Stromal cell of bone marrow (primary cell): ENCODE measurements at places on chromosomes 13 and 19.
A peak's percentile ranks its signal among the peaks of the same experiment; 100 is the strongest.

- no peak for DNase-seq
These were observed 226.4 kb downstream of the SUCLA2 start for GRCh38 chr13:47774671-47774994.

- no peak for DNase-seq
These were observed 6.1 kb downstream of the NXNL1 start for GRCh38 chr19:17454576-17455071.

DNA sequence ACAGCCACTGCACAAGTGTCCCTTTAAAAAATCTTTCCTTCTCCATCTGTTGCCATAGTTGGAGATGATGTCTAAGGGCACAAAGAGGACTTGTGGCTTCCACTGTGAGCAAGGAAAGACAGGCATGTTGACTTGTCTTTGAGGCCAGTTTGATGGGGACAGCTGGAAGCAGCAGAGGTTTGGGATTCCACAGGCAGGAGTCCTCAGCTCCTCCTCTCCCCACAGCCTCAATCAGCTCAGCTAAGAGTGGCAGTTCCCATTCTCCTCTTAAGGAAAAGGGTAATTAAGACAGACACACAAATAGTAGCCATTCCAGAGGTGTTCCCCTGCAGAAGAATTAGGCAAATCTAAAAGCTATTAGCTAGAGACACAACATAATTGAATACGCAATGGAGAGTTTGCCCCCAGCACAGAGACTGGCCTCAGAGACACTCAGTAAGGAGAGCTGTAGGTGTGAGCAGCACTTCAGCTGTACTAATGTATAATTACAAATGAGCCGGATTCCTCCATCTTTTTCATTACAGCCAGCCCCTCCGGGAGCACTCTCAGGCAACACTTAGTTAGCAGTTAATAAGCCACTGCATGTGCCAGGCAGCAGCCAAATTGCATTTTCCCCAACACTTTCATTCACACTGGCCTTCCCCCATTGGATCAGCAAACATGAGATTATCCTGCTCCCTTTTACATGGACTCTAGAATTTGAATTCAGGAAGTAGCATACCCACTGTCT, 434.0 kb downstream of the FOXO1 start:
- DNase-seq, result no peak

DNA sequence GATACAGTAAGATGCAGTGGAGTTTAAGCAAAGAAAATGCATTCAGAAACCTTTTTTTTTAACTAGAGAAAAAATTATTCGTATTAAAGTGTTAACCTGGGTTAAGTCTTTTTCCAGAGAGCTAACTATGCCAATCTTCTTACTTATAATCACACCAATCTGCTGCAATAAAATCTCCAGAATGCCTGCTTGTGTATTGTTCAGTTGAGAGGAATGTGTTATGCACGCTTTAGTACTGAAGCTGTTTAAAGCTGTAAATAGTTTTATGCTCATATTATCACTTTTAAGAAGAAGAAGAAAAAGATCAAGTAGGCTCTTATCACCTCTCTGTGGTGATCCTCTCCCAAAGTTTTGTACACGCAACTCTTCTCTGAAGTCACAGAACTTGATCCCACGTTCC, 528.7 kb downstream of the RFC3 start:
- DNase-seq, result no peak

- DNase-seq, result peak; percentile 82
These were observed 34.9 kb upstream of the METTL21C start for GRCh38 chr13:102729560-102730270.

DNA sequence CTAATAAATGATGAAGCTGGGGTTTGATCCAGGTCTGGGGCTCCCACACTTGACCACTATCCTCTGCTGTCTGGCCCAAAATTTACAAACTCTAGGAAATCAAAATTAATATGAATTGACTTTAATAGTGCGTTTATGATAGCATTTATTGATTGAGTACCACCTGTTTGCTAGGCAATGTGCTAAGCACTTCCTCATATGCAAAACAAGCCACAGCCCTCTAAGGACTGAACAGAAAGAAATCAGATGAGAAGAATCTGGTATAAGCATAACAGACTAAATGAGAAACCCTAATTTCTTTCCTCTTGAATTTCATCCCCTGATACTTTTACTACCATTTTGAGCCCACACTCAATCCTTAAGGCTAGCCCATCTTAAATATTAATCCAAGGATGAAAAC, 6.6 kb upstream of the MLNR start:
- DNase-seq, result no peak

GRCh38 chr13:23918208-23918607, 20.9 kb upstream of the C1QTNF9B start:
- DNase-seq, result no peak

DNA sequence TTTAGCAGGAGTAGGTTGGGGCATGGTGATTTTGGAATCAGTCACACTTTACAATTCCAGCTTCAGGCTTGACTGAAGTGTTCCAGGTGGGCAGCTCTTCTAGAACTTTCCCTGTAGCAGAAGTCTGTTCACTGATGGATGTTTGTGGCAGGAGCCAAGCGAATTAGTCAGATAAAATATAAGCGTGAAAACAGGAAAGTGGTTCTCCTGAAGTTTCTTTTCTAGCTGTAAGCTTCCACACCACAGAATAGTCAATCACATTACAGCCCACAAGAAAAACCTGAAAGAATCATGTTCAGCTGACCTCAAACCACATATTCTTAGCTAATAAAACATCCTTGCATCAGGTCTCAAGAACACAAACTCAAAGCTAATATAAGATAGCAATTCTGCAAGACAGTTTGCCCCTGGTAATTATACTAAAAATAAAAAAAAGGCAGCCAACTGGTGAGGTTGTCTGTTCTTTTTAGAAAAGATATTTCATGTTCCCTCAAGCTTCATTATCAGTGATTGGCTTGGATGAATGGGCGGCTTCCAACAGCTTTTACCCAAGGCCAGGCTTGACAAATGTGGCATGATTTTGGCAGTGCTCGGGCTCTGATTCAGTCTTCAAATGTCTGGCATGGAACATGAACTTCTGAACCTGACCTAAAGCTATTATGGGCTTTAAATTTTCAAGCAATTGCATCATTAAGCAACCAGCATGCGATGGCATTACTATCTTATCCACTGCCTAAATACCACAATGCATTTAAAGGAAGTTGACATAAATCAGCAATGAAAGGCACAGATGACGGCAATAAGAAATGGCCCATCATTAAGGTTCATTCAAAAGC, 136.8 kb downstream of the DCLK1 start:
- peak; percentile 94 for DNase-seq

GRCh38 chr19:48475369-48476068, 6.3 kb downstream of the CYTH2 start:
- no peak for DNase-seq

- DNase-seq, result no peak
These were observed 525.8 kb downstream of the MYO16 start for GRCh38 chr13:109154966-109155761.

DNA sequence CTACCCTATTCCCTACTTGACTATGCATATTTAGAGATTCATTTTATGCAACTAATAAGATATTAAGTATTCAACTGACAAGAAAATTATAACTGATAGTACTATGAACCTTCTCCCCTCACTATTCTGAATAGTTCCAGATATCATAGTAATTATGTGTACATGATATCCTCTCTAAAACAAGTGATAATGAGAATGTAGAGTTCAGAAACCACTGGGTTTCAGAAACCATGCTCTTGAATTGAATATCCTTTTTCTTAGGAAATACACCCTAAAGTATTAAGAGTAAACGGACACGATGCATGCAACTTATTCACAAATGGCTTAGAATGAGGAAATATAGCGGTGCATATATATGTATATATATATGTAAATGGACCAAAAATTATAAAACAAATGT, 160.9 kb downstream of the TBC1D4 start:
- no peak for DNase-seq

DNA sequence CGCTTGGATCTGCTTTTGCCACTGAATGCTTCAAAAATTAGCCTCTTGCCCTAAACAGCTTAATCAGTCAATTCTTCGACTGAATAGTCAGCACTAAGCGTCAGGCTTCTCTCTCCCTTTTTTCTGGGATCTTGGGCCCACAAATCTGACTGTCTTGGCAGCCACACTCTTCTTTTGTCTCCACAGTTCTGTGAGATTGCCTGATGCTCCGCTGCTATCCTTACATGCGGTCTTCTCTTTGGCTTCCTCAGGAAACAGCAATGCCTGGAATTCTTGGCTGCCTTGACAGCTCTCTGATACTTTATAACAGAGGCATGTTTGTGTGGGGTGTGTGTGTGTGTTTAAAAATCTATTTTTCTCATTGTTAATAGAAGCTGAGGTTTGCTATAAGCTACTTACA, 32.6 kb downstream of the ERCC5 start:
- DNase-seq, result no peak

- peak; percentile 3 for DNase-seq
These were observed 202.3 kb upstream of the KLF12 start for GRCh38 chr13:74336546-74336945.

DNA sequence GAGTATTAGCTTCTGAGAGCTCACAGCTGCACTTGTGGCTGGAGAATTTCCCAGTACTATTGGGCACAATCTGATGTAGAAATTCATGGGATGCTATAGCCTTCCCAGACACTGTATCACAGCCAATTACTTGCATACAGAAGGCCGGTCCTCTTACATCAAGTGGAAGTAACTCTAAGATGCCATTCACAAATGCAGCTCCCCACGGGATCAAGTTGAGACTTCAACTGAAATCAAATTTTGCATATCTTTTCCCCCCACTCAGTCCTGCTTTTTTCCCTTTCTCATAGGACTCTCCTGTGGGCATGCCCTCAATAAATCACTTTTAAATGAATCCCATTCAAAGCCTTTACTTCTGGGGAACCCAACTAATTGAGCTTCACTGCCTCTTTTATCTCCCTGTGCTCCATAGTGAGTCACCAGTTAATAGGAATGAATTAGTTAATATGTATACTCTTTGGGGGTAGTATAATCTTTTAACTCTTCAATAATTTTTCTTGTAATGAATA, 1970.8 kb downstream of the OLFM4 start:
- no peak for DNase-seq

GRCh38 chr19:35347930-35348298, 212 bp downstream of the FFAR1 start:
- DNase-seq, result no peak
